ENCODE measurements at places on chromosomes 7 and 10. TPM values are rescaled to one million over a fixed set of nuclear protein-coding genes. Genes with fewer than 3 reads are reported as not detected.

- DNase-seq, result no peak
These were observed 18.4 kb upstream of the PDGFA start for GRCh38 chr7:537911-538634.

GRCh38 chr10:92846854-92847201 lies 1.5 kb upstream of the EXOC6 start:
- no peak for DNase-seq

DNA sequence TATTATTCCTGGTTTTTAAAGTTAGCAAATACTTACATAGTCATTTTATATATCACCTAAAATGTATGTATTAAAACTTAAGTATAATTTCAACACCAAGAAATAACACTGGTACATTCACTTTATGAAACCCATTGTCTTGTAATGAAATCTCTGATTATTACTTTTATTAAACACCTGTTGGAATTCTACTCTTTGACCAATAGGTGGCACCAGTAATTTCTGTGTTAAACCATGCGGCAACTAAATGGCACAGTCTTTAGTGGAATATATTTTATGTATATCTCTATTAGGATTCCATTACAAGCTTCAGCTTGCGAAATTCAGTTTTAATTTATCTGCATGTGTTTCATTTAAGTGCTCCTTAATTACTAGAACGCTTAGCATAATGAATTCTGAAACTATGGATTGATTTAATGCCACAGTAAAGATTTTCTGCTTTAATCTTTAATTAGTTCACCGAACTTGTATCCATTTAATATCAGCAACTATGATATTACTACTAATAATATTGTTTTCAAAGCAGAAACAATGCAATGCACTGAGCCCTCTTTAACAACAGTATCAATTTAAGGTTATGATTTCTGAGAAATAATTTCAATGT lies 181.3 kb downstream of the MAGI2 start:
- no peak for DNase-seq

GRCh38 chr10:112588225-112588990 lies 141.4 kb downstream of the VTI1A start:
- DNase-seq, result no peak

DNA sequence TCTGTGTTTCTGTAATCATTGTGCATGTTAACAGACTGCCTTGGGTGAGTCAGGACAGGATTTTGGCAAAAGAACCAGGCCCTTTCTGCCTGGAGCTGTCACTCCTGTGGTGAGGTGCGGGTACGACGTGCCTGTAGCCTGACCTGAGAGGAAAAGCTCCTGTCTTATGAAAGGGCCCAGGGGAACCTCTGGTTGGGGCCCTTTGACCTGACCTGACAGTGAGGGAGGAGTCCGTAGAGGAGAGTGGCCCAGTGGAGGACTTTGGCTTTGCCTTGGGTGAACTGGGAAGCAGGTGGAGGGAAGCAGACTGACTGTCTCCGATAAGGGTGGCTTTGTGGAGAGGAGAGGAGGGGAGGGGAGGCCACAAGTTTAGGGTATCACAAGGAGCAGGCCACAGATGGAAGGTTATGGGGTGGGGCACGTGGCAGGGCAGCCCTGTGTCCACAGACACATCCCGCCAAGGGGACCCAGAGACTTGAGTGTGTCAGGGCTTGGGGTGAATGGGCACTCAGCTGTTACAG lies 6.9 kb downstream of the PFKP start:
- DNase-seq, result no peak

DNA sequence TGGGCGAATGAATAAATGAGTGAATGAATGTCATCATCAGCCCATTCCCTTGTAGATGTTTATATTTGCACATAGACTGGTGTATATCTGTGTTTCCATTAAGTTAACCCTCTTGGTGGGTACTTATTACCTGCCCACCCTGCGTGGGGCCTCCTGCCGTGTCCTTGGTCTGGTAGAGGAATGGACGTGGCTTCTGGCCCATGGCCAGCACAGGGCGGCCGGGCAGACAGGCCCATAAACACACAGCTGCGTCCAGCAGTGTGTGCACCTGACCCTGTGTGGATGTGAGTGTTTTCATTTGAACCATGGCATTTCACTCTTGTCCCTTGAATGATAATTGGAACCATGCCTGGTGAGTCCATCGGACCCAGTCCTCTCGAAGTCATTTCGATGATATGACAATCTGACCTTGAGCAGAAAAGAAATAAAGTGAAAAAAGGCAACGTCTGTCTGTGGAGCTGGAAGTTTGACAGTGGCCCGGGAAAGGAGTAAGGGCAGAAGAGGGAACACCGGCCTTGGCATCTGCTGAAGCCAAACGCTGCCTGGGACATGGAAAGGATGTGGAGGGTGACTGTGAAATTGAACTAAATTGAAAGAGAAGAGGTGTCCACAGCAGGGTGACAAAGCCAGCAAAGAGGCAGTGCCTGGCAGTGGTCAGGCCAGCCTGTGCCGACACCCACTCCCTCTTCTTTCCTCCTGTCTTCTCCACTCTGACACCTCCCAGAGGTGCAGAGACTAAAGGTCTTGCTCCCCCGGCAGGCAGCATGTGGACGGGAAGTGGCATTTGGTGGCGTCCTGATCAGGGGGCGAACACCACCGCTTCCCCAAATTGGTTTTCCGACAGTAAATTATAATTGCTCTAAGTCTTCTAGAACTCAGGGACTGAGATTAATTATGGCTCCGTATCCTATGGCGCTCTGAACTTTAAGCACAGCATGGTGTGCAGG lies 199.0 kb upstream of the ZMIZ1 start:
- DNase-seq, result no peak

- no peak for DNase-seq
These were observed 90.8 kb downstream of the JMJD1C start for GRCh38 chr10:63374991-63375390.

The ACSM6 gene
- total RNA-seq, result not detected

The IFIT2 gene
- total RNA-seq, result 2.3 TPM
